ENCODE measurements at places on chromosomes 5 and 9.

- no peak for DNase-seq
Measured at GRCh38 chr5:156794687-156795086, 55.4 kb upstream of the PPP1R2B start.

- peak; percentile 66 for DNase-seq
Measured at GRCh38 chr5:137609127-137609526, 110.0 kb upstream of the SPOCK1 start.

DNA sequence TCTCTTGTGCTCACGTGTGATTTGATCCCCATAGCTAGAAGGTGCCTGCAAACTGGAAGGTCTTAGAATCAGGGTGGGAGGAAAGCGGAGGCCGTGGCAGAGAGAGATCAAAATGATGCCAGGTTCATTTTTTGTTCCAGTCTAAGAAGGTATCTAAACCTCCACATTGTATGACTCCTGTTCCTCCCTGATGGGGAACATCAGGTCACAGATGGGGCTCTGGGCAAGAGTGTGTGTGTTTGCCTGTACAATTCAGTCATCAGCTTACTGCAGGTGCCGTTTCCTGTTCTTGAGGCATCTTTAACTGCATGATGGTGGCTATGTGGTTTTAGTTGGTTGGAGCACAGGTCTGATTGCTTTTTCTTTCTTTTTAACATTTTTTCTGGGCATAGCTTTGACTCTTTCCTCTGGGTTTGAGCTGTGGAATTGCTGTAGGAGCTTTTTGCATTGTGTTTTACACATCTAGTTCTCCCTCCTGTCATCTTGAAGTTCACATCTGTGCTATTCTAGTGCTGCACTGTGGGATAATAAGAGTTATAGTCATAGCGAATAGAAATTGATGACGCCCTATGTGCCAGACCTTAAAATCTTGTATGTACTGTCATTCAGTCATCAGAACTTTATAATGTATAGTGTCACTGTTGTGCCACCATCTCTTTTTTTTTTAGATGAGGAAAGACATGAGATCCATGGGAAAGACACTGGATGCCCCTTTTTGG, 30.8 kb downstream of the ARHGAP26 start:
- DNase-seq: no peak

DNA sequence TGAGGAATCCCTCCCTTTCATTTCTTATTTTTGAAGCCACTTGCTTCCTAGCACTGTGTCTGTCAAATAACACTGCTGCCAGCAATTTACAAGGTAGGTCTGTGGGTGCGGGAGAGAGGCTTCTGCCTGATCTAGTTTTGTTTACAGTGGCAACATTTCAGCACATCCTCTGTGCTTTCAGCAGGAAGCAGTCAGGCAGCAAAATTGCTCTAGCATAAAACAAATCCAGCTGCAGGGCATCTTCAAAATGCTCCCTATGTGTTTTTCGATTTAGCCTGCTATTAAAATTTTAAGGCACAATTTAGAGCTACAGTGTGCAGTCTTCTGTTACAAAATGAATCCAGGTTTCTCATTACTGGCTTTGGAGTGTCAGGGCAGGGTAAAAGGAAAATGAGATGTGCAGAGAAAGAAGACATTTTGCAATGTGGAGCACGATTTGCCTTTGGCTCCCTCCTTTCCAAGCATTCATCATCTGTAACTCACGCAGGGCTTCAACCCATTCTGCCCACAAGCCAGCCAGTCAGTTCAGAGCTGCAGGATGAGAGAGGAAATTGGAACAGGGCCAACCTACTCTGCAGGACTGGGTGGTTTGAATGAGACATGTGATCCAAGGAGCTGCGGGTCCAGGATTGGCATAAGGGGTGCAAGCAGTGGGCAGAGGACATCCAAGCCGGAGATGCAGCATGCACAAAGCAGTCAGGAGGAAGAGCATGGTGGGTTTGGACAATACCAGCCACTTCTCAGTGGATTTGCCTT, 143.4 kb upstream of the APC start:
- DNase-seq: peak; percentile 3

DNA sequence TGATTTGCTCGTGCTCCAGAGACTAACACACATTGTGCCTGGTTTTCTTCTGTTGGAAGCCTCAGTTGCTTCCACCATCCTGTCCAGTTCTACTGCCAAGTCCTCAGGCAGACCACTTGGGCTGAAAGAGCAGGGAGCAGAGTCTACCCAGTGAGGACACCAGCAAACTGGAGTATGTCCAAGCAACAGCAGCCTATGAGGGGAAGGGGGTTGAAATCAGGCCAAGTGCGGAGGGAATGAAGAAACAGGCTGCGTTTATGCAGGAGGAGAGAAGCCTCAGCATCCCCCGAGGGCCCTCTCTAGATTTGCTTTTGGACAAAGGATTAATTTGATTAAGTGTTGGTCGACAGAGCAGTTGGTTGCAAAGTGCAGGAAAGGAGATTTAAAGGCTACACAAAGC, 14.5 kb downstream of the DOCK2 start:
- no peak for DNase-seq

GRCh38 chr9:114844766-114845165, 38.9 kb upstream of the TNFSF15 start:
- no peak for DNase-seq

GRCh38 chr5:140145818-140146522, 20.2 kb downstream of the IGIP start:
- peak; percentile 48 for DNase-seq

DNA sequence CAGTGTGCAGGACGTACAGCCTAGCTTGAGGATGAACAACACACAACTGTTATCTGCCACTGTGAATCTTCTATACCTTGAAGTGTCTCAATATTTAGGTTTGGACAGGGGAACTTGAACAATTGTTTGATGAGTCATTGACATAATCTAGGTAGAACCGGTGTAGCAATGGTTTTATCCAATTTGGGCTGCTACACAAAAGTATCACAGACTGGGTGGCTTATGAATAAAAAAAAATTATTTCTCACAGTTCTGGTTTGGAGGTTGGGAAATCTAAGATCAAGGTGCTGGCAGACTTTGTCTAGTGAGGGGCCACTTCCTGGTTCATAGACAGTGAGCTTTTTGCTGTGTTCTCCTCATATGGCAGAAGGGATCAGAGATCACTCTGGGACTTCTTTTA, 359.7 kb downstream of the HCN1 start:
- DNase-seq: no peak

GRCh38 chr9:2418619-2419018, 203.0 kb upstream of the VLDLR start:
- peak; percentile 18 for DNase-seq

DNA sequence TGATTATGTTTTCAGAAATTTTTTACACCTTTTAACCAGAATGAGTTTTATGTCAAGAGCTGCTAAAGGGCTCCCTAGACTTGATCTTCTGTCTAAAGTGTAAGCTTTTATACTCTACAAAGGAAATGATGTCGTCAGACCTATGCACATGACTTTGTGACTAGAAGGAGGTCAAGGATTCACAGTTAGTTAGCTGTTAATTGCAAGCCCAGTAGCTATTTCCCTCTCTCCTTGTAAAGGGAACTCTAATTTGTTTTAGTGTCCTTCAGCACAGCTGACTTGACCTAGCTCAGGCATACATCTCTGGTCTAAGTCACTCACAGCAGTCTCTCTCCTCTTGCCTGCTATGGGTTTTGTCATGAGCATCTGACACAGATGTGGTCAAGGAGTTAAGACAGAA, 173.5 kb upstream of the NREP start:
- DNase-seq: no peak

GRCh38 chr5:11520241-11520930, 383.9 kb downstream of the CTNND2 start:
- no peak for DNase-seq

DNA sequence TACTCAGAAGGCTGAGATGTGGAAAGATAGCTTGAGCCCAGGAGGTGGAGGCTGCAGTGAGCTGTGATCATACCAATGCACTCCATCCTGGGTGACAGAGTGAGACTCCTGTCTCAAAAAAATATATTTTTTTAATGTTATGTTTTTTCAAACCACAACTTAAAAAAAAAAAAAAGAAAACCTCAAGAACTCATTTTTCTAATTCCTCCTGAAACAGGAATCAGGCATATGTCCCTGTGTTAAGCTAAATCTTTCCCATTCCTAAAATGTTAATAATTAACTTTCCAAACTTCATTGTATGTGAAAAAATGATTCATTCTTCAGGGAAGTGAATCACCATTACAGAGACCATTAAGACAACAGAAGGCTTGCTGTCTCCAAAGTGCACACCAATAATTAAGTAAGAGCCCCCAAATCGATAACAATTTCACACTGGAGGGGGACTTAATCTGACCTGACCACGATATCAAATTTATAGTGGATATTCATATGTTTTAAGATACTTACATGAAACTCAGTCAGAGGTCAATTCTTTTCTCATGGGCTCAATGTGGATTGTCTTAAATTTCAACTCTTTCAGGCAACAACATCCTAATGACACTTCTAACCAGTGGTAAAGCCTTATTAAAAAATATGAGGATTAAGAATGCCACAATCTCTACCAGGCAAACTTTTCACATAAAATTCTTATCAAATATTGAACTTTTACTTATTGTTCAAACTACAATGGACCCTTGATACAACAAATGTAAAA, 5.2 kb downstream of the CEMIP2 start:
- DNase-seq: peak; percentile 51

- no peak for DNase-seq
Measured at GRCh38 chr5:88483964-88484672, 215.5 kb upstream of the TMEM161B start.

DNA sequence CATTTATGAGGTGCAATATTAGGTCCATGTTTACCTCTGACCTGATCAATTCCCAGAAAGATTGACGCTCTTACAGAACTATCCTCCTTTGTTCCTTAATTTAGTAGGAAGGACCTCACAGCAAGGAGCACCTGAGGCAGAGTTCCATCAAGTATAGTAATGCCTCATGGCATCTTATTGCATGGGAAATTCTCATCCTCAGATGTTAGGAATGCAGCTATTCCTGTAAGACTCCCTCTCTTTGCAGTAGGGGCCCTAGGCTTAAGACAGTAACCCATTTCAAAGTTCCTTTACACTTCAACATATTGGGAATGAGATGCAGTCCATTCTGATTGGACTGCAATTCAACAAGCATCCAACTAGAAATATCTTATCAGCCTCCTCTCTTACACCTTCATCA, 69.8 kb downstream of the SLCO4C1 start:
- no peak for DNase-seq

GRCh38 chr9:116243708-116244107, 90.1 kb downstream of the PAPPA start:
- no peak for DNase-seq

DNA sequence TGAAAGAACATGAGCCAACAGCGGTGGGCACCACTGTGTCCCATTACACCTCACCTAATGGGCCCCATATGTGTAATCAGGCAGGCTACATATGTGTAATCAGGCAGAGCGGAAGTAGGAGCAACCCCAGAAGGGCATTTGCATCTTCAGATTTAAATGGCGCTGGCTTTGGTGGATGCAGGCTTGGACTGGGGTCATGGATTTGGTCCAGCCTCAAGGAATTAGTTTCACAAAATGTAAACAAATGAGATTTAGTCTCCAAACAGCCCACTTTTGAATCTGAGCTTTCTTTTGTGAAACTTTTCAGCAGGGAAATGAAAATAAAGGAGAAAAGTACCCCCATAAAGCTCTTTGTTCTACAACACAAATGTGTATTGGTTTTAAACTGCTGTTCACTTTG, 161.3 kb downstream of the LPAR1 start:
- DNase-seq: no peak

DNA sequence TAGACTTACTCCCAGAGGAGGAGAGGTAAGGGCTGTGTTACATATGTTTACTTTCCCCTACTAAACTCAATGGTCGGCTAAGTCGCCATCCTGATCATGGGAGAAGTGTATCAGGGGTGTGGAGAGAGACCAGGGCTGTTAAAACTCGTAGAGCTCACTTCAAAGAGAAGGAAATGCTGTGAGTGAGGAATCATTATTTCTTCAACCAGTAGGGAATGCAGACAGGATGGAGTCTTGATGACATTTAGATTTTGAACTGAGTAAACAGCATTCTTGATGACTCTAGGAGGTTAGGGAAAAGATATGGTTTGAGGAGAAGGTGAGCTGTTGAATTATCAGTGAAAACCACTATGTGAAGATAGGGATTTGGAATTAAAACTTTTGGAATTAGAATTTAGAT, 17.3 kb downstream of the RECK start:
- no peak for DNase-seq

- no peak for DNase-seq
Measured at GRCh38 chr5:175284806-175285205, 159.2 kb downstream of the DRD1 start.

GRCh38 chr5:3034881-3035280, 283.4 kb upstream of the IRX2 start:
- no peak for DNase-seq

Measured in GM04504 (cell line).